ENCODE measurements at places on chromosomes 16 and 17. TPM values are rescaled to one million over a fixed set of nuclear protein-coding genes. Genes with fewer than 3 reads are reported as not detected.

GRCh38 chr17:40024901-40025300, 9.7 kb downstream of the CSF3 start:
- DNase-seq = no peak

DNA sequence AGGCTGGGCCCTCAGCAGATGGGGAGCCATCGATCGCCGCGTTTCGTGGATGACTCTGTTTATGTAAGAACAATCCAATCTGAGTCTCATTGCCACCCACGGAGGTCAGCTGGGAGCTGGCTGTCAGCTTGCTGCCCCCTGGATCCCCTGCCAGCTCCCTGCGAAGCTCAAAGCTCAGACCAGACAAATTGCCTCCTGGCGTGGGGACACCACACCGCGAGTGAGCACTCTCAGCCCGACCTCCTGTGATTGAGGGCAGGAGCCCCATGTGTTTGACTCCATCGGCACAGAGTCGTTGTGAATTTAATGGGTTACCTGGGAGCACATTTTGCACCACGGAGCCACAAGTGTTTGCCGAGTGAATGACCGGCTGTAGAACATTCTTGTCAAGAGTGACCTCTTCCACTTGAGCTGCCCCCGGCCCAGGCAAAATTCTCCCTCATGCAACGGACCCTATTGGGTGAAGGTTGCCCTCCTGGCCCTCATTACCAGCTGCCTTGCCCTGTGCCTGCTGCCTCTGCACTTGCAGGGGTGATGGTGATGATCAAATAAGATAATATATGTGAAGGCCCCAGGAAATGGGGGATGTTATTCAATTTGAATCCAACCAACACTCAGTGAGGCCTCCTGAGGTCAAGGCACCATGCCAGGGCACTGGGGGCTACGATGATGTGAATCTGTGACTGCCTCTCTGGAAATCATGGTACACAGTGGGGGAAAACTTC, 7.6 kb upstream of the GFAP start:
- DNase-seq = no peak

- DNase-seq = no peak
Observed at GRCh38 chr17:49946964-49947584, 21.9 kb upstream of the DLX4 start.

Gene HOXB9
- total RNA-seq = 0.88 TPM

Gene PRR15L
- not detected for total RNA-seq

GRCh38 chr17:39607057-39607850, 466 bp downstream of the NEUROD2 start:
- DNase-seq = no peak

Gene RCVRN
- total RNA-seq = not detected

DNA sequence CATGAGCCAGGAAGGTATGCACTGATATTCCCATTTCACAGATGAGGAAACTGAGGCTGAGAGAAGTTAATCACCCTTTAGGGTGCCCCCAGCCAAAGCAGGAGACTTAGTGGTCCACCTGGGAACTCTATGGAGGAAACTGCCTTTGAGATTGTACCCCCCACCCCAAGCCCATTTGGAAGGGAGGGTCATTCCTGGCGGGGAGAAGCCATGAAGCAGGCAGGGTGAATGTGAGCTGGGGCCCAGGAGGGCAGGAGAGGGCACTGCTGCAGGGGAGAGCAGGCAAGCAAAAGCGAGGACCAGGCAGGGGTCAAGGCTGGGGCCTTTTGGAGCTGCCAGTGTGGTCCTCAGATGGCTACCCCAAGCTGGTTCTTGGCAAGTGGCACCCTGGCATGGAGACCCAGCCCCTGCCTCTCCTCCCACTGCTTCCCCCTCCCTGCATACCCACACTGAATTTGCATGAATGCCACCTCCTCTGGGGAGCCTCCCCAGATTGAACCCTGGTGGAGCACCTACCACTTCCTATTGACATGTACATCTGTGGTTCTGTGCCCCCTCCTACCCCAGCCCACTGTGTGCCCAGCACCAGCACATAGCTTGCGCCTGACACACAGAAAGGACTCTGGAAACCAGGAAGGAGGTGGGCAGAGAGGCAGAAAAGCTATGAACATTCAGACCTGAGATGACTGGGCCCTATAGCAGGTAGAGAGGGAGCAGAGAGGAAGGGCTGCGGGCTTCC, 965 bp upstream of the TMC6 start:
- peak; percentile 78 for DNase-seq

Gene RRAD
- total RNA-seq = 1.0 TPM

DNA sequence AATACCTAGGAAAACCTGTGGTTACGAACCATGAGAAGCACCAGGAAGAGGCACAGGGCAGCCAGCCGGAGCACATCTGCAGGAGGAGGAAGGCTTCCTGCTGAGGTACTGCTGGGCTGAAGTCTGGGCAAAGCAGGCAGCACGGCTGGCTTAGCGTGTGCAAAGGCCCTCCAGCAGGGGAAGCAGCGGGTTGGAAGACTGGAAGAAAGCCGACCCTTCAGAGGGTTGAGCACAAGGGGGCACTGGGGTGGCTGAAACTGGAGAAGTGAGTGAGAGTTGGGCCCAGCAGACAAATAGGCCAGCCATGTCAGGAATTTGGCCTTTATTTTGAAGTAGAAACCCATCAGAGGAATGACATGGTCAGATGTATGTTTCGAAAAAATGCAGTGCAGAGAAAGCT, 12.1 kb upstream of the HSD3B7 start:
- no peak for DNase-seq

DNA sequence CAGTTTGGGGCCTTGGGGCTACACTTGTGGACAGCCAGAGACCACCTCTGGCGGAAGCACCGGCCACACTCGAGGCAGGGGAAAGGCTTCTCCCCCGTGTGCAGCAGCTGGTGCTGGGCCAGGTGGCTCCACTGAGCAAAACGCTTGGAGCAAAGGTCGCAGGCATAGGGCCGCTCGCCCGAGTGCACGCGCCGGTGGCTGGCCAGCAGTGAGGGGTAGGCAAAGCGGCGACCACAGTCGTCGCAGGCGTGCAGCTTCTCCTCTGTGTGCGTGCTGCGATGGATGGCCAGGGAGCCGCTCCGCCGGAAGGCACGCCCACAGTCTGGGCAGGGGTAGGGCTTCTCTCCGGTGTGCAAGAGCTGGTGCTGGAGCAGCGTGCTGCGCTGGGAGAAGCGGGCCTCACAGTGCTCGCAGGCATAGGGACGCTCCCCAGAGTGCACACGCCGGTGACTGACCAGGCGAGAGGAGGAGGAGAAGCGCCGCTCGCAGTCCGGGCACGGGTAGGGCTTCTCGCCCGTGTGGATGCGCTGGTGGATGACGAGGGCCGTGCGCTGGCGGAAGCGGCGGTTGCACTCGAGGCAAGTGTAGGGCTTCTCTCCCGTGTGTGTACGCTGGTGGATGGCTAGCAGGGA, 5.8 kb downstream of the ZNF689 start:
- no peak for DNase-seq

Gene TMEM88
- total RNA-seq = 0.78 TPM

Gene FBXO39
- 1.1 TPM for total RNA-seq

Gene OR3A3
- total RNA-seq = not detected

DNA sequence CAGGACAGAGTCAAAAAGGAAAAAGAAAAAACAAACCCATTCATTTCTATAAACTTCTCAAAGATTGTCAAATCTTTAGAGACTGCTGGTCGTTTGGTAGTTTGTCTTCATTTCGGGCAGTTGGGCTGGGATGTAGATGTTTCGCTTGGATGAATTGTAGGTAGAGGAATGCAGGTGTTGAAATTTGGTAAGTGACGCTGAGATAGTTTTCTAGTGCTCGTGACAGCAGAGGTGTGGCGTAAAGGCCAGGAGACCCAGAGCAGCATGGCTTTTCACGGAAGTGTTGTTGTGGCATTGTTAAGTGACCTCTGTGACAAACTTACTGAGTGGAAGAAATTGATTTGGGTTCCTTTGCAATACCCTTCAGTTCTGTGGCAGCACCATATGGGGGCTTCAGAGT, 78.2 kb upstream of the CLEC18A start:
- no peak for DNase-seq

Gene KRTAP4-9
- total RNA-seq = not detected

GRCh38 chr17:42818379-42818778, 5.7 kb downstream of the BECN1 start:
- DNase-seq = no peak

Gene ADGRG3
- not detected for total RNA-seq

DNA sequence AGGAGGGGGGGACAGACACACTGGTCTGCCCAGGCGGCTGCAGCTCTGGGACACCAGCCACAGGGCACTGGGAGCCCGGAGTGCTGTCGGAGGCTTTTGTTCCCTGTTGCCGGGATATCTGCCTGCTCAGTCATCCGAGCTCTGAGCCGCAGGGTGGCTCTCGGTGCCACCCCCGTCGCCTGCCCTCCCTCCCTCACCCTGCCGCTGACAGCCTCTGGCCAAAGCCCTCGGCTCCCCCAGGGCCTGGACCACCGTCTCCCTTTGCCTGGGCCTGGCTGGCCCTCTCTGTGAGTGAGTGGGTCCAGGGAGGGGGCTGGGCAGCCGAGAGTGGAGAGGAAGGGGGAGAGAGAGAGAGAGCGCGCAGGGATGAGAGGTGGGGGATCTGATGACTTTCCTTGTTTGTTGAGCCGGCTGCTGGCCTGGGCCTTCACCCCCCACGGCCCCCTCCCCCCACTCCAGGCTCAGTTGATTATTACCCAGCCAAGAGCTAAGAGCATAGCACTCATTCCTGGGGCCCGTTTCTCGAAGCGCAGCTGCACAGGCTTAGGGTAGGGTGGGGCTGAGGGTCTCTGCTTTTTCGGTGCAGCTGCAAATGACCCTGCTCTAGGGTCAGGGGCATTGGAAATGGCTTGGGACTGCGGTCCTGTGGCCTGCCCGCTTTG, 2.7 kb downstream of the FOXJ1 start:
- DNase-seq = no peak

GRCh38 chr17:8599351-8600011, 31.0 kb downstream of the MYH10 start:
- no peak for DNase-seq

GRCh38 chr16:72530434-72530833, 358.5 kb upstream of the PMFBP1 start:
- DNase-seq = no peak

Gene TAX1BP3
- total RNA-seq = 25.0 TPM

GRCh38 chr16:30437511-30438046, 7.7 kb upstream of the DCTPP1 start:
- no peak for DNase-seq

DNA sequence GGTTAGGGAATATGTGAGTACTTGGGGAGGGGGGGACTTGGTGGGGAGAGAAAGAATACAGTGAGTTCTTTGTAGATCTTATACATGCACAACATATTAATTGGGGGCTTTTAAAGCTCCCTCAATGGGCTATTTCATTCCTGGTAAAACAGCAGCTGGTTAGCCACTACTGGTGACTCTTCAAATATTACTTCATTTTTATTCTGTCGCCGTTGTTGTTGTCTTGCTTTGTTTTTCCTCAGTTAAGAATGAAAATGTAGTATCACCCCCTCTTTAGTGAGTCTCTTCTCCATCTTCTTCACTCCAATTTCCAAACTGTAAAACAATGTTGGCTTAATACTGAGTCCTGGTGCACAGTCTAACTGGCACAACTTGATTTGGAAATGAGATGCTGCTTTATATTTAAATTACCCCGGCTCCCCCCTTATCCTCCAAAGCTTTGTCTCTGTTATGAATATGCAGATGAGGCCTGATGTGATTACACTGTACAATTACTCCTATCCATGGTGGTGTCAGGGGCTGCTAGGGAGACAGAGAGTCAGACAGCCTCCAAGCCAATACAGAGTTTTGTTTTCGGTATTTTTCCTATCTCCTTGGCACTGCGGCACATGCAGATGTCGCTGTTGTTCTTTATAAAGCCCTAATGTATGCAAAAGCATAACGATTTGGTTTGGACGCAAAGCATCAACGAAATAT, 256.9 kb upstream of the PMFBP1 start:
- DNase-seq = no peak

GRCh38 chr16:16904601-16905000, 525.7 kb downstream of the NPIPA7 start:
- no peak for DNase-seq

GRCh38 chr17:16991349-16992009, 19.6 kb upstream of the TNFRSF13B start:
- peak; percentile 84 for DNase-seq

- no peak for DNase-seq
Observed at GRCh38 chr17:63703556-63704258, 3.8 kb upstream of the LIMD2 start.

GRCh38 chr17:3916825-3917224, 560 bp upstream of the P2RX1 start:
- no peak for DNase-seq

GRCh38 chr16:87068762-87069150, 248.4 kb downstream of the C16orf95 start:
- no peak for DNase-seq

Gene NHLRC4
- total RNA-seq = 2.3 TPM

- no peak for DNase-seq
Observed at GRCh38 chr17:32383926-32384434, 34.0 kb downstream of the ZNF207 start.

GRCh38 chr16:12067714-12068401, 91.3 kb downstream of the SNX29 start:
- peak; percentile 70 for DNase-seq

DNA sequence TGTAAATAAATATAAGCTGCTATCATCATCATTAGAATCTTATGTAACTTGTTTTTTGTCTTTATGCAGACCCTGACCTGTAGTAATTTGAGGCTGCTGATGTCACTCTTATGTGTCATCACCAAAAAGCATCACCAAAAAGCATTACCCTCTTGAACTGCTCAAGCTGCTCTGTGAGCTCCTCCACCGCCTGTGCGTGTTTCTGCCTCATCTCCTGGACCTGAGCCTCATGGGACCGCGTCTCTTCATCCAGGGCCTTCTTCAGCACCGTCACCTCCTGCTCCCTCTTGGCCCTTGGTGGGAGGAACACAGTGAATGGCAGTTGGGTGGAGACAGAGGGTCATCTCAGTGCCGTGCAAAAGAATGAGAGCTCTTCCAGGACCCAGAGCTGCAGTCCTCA, 82.4 kb downstream of the NDE1 start:
- no peak for DNase-seq

- DNase-seq = no peak
Observed at GRCh38 chr16:76335180-76335974, 58.2 kb downstream of the CNTNAP4 start.

- no peak for DNase-seq
Observed at GRCh38 chr16:66616592-66616991, 12.1 kb downstream of the CMTM3 start.

DNA sequence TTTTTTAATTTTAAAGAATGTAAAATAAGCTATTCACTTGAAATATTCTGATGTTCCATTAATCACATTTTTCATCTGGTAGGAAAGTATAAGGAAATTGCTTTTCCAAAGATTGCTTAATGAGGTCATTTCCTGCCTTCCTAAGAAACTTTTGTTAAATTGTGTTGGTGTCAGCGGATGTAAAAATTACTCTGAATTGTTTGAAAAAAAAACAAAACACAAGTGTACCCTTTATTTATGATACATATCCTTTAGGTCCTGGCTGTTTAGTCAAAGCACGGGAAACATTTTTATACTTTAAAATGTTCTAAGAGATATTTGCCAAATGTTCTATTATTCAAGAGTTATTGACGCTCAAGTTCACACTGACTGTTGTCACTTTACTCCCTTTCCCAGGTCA, 1357.4 kb upstream of the GOT2 start:
- DNase-seq = no peak

All from activated CD4-positive, alpha-beta memory T cell treated with anti-CD3 and anti-CD28 coated beads, Interleukin-2, amount 10 ng/mL, durations not matched to agents 7 days and 5 days (primary cell).